RWPE2 (cell line): ENCODE measurements at places on chromosomes 4 and X.

GRCh38 chr4:168501407-168501806 lies 4.6 kb downstream of the PALLD start:
- no peak for DNase-seq

GRCh38 chrX:6262959-6263358 lies 34.3 kb upstream of the NLGN4X start:
- no peak for DNase-seq

DNA sequence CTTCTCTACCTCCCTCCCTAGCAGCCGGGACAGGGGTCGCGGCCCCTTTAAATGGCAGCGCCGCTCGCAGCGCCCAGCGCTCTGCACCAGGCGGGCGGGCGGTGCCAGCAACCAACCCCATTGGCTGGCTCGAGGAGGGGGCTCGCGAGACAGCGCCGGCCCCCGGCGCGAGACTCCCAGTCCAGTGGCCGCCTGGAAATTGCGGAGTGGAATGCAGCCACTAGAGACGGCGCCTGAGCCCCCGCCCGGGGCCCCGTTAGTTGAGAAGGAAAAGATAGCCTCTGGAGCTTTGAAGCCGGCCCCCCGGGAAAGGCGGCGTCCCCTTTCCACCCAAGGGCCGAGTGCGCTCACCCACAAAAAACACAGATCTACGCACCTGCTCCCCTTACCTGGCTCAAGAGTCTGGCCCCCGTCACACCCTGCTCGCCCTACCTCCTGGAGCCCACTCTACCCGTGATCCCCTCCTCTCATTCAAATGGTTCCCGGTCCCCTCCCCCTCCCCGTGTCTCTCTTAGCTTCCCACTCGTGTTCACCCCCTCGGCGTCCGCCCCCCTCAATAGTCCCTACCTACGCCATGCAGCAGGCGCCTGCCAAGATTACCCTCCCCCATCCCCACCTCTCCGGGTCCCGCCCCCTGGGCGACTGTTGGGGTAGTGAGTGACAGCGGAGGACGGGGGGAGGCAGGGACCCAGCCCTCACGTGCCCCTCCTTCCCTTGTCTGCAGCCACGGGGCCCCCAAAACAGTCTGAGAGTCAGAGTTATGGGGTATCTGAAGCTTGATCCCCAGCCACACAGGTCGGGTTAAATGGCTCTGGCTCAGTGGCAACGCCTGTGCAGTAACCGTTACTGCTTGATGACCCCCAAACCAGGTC lies at the start of gene ZMYM3:
Gene ZMYM3, minus strand, starts transcription at position 49 of the 872 bp plus-strand sequence. CDS start 885 bp downstream, outside the sequence.
- peak; percentile 69 for DNase-seq

GRCh38 chrX:9352694-9353411 lies 112.0 kb upstream of the TBL1X start:
- DNase-seq = no peak

DNA sequence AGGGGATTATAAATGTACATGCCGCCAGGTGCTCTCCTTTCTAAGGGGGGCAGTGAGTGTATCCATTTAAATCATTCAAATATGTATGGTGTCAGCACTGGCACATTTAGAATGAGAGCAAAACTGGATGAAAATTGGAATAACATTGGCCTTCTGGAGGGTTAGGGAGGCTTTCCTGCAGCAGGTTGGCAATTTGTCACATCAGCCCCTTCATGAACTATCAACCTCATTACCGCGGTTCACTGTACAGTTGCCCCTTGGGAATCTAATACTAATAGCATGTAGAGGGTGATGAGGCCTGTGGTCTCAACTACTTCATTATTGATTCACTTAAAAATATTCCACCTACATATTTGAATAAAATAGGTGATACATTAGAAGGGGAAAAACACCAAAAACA lies 117.9 kb downstream of the PDHA2 start:
- DNase-seq = no peak

- no peak for DNase-seq
Observed at GRCh38 chr4:138055890-138056289, 186.3 kb downstream of the SLC7A11 start.

- DNase-seq = no peak
Observed at GRCh38 chr4:132669786-132670185, 479.3 kb upstream of the PCDH10 start.

DNA sequence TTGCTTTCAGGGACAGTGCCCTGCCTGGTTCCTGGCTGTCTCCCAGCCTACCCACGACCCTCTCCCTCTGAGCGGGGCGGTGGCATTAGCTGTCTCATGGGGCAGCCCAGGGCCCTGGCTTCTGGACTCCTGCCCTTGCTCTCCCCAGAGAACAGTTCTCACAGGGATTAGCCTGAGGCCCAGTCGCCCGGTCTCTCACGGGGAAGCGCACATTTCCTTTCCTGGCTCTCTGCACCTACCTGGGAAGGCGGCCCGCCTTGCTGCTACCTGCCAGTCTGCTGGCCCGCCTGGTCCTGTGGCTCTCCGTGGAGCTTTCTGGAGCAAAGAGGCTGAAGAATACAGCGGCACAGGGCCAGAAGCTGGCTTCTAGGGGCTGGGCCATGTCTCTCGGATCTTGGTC lies 128.4 kb downstream of the FHDC1 start:
- no peak for DNase-seq

GRCh38 chrX:132292793-132293192 lies 73.5 kb upstream of the RAP2C start:
- DNase-seq = no peak
